Daoy (cell line): ENCODE measurements at places on chromosomes 3 and 15.

DNA sequence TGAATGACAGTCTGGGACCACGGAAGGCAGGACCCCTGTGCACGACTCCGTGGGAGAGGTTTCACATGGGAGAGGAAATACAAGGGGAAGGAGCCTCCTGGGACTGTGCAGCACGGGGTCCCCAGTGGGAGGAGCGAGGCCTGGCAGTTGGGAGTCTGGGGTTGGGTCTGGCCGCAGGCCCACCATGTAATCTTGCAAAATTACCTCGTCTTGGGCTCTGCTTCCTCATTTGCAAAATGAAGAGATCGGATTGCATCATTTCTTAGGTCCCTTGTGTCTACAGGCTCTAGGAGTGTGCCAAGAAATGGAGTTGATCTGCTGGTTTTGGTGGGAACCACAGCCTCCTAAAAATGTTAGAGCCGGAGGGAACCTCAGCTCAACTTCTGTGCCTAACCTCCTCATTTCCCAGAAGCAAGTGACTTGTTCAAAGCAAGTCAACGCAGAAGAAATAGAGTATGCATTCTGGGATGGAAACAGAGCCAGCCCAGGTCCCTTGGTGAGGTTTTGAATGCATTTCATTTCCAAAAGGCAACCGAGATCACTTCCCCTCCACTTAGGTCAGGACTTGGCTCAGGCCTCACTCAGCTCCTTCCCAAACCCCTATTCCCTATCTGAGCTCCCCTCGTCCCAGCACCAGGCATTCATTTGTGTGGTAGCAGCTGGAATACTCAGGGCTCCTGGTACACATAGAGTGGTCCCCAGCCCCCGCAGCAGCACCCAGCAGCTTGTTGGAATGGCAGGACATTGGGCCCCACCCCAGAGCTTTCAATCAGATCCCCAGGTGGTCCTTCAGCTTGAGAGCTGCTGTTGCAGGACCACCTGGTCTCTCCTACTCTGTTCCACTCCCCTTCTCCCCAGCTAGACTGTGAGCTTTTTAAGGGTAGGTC is 267.7 kb downstream of the XXYLT1 start:
- DNase-seq, result no peak

- DNase-seq, result no peak
These were observed 331.7 kb downstream of the RBMS3 start for GRCh38 chr3:29612536-29612935.

GRCh38 chr15:85619992-85620689 is 174.6 kb downstream of the KLHL25 start:
- DNase-seq, result no peak

- DNase-seq, result peak; percentile 47
These were observed 269.4 kb upstream of the ROPN1 start for GRCh38 chr3:124261306-124261705.

- DNase-seq, result no peak
These were observed 51.6 kb downstream of the SEMA3G start for GRCh38 chr3:52393131-52393807.

- no peak for DNase-seq
These were observed 155.6 kb upstream of the DPH6 start for GRCh38 chr15:35701402-35702046.

DNA sequence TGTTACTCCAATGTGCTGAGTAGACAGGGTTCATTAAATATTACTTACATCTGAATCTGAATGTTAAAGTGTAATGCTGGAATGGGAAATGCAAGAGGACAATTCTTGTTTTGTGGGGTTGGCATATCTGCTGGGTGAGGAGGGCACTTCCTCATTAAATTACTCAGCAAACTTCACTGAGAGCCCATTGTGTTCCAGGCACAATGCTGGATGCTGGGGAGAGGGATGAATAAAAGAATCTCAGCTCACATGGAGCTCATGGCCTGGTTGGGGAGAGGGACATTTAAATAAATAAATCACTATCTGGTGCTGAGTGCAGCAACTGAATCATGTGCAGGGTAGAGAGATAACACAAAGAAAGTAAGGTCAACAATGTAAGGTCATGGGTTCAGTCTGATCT is 199.2 kb upstream of the CFAP20DC start:
- no peak for DNase-seq
